ENCODE measurements at places on chromosomes 1 and 21. TPM values are rescaled to one million over a fixed set of nuclear protein-coding genes. Genes with fewer than 3 reads are reported as not detected.
A peak's percentile ranks its signal among the peaks of the same experiment; 100 is the strongest.

OR6K3 gene
- total RNA-seq = not detected

FMO2 gene
- 259 TPM for total RNA-seq

SIM2 gene
- 0.11 TPM for total RNA-seq

NPPA gene
- 3.1 TPM for total RNA-seq

- no peaks in the 10 kb centered on the region for H3K36me3 ChIP-seq
- H3K4me1 ChIP-seq = no peaks in the 10 kb centered on the region
- H3K27ac ChIP-seq = no peak overlapping the region
- no peaks in the 10 kb centered on the region for H3K27me3 ChIP-seq
- DNase-seq = no peak
These were observed 12.2 kb downstream of the TFAP2E start for GRCh38 chr1:35585281-35585680.

DNA sequence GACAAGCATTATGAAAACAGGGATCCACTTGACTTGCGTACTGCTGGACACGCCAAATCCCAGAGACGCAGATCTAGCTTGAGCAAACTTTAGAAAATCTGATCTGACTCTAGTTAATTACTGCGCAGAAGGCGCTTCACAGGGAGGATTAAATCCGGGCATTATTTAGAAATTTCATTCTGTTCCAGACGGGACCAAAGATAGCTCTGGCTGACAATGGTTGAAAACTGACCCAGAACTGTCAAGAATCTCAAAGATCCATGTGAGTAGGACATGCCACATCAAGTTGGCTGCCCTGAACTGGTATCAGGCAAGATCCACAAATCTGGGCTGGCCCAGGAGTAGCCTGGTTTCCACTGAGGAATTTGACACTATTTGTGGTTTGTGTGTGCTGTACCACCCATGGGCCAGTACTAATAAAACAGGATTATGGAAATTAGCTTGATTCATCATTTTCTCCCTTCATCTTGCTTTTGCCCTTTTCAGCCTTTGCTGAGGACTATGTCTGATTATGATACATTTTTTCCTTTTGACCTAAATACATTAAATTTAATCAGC is 171.0 kb downstream of the VAV3 start:
- DNase-seq = no peak
- H3K27ac ChIP-seq = no peak overlapping the region
- no peaks in the 10 kb centered on the region for H3K4me1 ChIP-seq
- H3K27me3 ChIP-seq = no peaks in the 10 kb centered on the region
- no peak overlapping the region for H3K4me3 ChIP-seq

DNA sequence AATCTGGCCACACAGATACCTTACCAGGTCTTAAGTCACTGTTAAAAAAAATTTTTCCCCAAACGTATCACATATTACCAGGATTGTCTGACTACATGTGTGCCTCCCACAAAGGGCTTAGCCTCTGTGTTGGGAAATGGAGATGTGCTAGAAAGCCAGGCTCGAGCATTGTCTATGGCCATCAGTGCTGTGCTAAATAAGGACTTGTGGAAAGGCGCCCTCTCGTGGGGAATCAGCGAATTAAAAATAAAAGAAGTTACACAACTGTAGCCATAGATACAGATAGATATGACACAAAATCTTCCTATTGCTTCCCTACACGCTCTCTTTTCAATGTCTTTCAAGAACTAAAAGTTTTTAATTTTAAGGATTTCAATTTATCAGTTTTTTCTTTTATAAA is 47.5 kb upstream of the CRNN start:
- no peak overlapping the region for H3K27ac ChIP-seq
- peak; percentile 50 for DNase-seq
- no peaks in the 10 kb centered on the region for H3K27me3 ChIP-seq
- H3K36me3 ChIP-seq = no peaks in the 10 kb centered on the region
- H3K4me1 ChIP-seq = no peaks in the 10 kb centered on the region

DNA sequence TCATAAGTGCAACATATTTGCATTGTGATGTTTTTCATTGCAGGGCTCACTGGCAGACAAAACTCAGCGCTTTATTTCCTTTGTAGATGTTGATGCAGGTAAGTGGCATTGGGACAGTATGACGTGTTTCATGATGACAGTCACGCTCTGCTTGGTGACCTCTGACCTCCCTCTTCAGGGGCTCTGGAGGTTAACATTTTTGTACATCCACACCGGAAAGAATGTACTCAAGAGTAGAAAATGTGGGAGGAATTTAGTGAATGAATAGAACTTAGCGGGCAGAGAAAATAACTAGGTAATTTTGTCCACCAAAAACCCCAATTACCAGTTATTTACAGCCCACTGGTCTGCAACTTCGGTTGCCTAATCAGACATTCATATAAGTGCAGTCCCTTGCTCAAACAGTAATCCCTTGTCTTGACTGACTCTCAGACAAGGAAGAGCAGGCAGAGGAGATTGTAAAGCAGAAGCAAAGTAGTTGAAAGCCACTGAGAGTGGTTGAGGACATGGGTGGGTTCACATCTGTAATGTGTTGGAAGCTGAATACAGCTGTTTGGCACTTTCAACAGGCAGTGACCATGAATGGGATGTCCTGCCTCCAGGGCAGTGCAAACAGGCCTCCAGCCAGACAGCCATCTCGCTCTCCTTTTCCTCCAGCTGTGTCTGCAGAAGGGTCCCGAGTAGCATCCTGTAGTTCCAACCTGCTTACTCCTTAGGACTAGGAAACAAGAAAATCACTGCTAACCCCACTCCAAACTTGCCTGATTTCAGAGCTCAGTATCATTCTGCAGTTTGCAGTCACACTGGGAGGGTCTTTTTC is 188.9 kb downstream of the NRIP1 start:
- H3K27me3 ChIP-seq = no peaks in the 10 kb centered on the region
- no peak overlapping the region for H3K4me3 ChIP-seq
- no peak overlapping the region for H3K27ac ChIP-seq
- H3K4me1 ChIP-seq = no peaks in the 10 kb centered on the region

GRCh38 chr1:78146205-78146771 is 100.5 kb downstream of the GIPC2 start:
- H3K27ac ChIP-seq = no peak overlapping the region
- H3K4me3 ChIP-seq = no peak overlapping the region
- H3K36me3 ChIP-seq = no peaks in the 10 kb centered on the region
- H3K27me3 ChIP-seq = no peaks in the 10 kb centered on the region

GRCh38 chr1:16393570-16394521 is 26.8 kb downstream of the SZRD1 start:
- peaks cover 57% of the 10 kb centered on the region for H3K4me1 ChIP-seq
- H3K36me3 ChIP-seq = peaks cover 57% of the 10 kb centered on the region
- DNase-seq = no peak
- H3K4me3 ChIP-seq = no peak overlapping the region
- H3K27me3 ChIP-seq = no peaks in the 10 kb centered on the region

GRCh38 chr1:24566236-24566867 is 10.5 kb downstream of the NCMAP start:
- no peaks in the 10 kb centered on the region for H3K4me1 ChIP-seq
- no peak for DNase-seq
- no peak overlapping the region for H3K27ac ChIP-seq
- no peaks in the 10 kb centered on the region for H3K27me3 ChIP-seq
- H3K36me3 ChIP-seq = no peaks in the 10 kb centered on the region
- H3K4me3 ChIP-seq = no peak overlapping the region

DNA sequence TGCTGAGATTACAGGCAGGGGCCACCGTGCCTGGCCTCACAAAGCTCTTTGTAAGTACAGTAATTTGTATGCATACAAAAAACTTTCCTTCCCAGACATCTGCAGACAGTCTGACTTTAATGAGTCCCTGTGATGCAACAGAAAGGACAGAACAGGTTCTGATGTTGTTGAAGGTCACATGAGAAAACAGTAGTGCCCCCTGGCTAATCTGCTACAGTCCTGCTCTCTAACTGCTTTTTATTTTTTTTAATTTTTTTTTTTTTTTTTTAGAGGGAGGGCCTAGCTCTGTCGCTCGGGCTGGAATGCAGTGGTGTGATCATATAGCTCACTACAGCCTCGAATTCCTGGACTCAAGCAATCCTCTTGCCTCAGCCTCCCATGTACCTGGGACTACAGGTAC is 36.7 kb downstream of the ACBD3 start:
- peaks cover 22% of the 10 kb centered on the region for H3K36me3 ChIP-seq
- H3K27ac ChIP-seq = no peak overlapping the region
- DNase-seq = no peak
- no peak overlapping the region for H3K4me3 ChIP-seq
- no peaks in the 10 kb centered on the region for H3K4me1 ChIP-seq

- H3K27ac ChIP-seq = peak overlapping the region; percentile 42
- peak; percentile 54 for DNase-seq
- H3K27me3 ChIP-seq = no peaks in the 10 kb centered on the region
- H3K36me3 ChIP-seq = peaks cover 20% of the 10 kb centered on the region
- H3K4me1 ChIP-seq = peaks cover 3% of the 10 kb centered on the region
- H3K4me3 ChIP-seq = no peak overlapping the region
These were observed 51.5 kb downstream of the PTPRF start for GRCh38 chr1:43582162-43582566.

DNA sequence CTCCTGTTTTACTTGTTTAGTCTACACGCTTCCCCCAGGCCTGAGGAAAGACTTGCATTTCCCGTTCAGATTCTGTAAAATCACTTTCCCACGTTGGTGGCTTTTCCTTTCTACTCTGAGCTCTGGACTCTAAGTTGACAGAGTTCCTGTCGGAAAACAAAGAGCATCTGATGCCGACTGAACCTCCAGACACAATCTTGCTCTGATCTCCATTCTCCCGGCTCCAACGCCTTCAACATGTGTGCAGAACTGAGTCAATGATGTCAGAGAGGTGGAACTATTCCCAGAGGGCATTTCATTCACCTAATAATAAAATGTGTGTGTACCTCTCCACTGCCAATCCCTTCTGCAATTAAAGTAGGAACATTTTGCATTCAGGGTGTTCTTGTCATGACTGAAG is 147.7 kb downstream of the MIS18A start:
- H3K4me3 ChIP-seq = no peak overlapping the region
- no peak for DNase-seq
- H3K36me3 ChIP-seq = no peaks in the 10 kb centered on the region

- H3K4me3 ChIP-seq = no peak overlapping the region
- no peaks in the 10 kb centered on the region for H3K4me1 ChIP-seq
- DNase-seq = no peak
- H3K36me3 ChIP-seq = no peaks in the 10 kb centered on the region
- no peak overlapping the region for H3K27ac ChIP-seq
These were observed 251.9 kb downstream of the SDCCAG8 start for GRCh38 chr1:243507672-243508302.

DNA sequence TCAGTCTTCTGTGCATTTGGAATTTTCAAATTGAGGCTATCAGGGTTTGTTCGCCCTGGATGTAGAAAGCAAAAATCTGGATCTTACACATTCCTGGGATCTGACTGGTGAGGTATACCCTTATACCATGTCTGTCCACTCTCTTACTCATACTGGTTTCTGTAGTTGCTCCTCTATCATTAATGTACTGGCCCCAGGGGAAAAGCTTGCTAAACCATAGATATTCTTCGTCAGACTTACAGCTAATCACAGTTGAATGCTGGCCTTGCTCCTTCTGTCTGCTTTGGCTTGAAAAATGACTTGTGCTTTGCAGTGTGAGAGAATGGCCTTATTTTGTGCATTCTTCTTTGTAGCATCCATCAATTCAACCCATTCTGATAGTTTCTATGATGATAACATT is 30.5 kb downstream of the TBCE start:
- no peaks in the 10 kb centered on the region for H3K27me3 ChIP-seq
- DNase-seq = no peak
- H3K4me1 ChIP-seq = no peaks in the 10 kb centered on the region
- H3K4me3 ChIP-seq = no peak overlapping the region

DNA sequence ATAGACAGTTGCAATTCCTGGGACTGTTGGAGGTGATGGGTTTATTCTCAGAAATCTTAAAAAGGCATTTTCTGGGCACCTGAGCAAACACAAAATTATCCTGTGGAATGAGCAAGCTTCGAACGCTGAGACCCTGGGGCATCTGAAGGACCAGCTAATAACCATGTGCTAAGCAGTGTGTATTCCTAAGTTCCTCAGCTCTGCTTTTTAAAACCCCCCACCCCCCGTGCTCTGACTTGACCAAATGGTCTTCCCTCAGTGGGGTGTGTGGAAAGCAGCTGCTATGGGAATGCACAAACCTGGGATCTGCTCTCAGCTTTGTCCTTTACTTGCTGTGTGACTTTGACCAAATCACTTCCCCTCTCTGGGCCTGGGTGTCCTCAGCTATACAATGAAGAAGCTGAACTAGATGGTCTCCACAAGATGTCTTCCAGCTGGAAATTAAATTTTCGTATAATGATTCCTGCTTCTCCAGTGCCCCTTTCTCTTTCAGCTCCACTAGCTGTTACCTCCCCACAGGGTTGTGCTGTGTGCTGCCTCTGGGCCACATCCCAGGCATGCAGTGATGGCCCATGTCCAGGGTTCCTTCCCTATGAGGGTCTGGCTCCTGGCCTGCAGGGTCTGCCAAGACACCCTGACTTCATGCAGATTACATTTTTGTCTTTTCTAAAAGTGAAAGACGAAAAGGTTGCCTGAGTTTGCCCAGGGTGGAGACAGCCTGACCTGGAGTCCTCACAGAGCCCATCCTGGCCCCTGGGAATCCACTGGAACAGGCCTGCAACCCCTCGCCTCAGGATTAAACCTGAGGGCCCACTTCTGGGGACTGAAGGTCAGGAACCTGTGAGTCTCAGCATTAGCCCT is 14.9 kb upstream of the CD247 start:
- no peak overlapping the region for H3K27ac ChIP-seq
- DNase-seq = no peak
- no peaks in the 10 kb centered on the region for H3K36me3 ChIP-seq
- H3K4me1 ChIP-seq = no peaks in the 10 kb centered on the region

Measured in upper lobe of left lung (tissue), 6 donors.